ENCODE measurements at places on chromosomes 1 and 21.

- DNase-seq: no peak
These were observed 71.8 kb downstream of the PBX1 start for GRCh38 chr1:164630626-164631396.

- no peak for DNase-seq
These were observed 15.7 kb downstream of the MATN1 start for GRCh38 chr1:30707412-30708360.

DNA sequence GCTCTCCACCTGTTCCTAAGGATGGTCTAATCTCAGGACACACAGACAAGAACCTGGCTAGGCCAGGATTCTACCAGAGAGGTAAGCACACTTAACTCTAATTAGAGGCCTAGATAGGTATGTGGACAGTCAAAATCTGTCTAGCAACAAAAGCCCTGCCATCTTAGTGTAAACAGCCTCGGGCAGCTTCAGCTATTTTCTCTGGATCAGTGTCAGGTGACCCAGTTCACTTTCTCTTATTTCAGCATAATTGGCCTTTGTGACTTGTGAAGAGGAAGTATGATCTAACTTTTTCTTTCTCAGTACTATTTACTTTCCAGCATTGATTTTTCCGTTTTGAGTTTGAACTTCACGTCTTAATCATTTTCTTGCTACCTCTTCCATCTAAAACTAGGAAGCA, 217.7 kb downstream of the CRB1 start:
- DNase-seq: no peak

DNA sequence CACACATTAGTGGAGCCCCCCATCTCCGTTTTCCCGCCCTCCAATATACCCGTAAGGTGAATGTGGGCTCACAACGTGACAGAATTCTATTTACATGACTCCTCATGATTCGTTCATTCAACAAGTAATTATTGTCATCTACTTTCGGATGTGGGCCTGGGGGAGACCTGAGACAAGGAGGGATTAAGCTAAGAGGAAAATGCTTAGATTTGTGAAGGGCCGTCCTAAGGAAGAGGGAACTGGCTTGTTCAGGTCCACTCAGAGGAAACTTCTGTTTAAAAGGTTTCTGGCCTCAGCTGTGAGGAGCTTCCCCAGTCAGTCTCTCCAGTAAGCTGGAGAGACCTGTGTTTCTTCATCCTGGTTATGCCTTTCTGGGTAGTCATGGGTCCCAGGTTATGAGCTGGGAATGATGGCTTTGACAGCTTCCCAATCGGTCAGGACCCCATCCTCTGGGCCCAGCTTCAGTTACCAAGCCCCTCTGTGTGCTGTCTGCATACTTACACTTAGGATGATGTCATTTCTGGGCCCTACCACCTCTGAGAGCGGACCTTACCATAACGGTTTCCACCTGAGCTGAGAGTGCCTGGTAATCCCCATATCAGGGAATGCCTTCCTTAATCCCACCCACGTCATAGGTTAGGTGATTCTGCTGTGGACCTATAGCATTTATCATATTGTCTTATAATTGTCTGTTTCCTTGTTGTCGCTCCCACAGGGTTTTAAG, 687 bp upstream of the ERI3 start:
- DNase-seq: no peak

DNA sequence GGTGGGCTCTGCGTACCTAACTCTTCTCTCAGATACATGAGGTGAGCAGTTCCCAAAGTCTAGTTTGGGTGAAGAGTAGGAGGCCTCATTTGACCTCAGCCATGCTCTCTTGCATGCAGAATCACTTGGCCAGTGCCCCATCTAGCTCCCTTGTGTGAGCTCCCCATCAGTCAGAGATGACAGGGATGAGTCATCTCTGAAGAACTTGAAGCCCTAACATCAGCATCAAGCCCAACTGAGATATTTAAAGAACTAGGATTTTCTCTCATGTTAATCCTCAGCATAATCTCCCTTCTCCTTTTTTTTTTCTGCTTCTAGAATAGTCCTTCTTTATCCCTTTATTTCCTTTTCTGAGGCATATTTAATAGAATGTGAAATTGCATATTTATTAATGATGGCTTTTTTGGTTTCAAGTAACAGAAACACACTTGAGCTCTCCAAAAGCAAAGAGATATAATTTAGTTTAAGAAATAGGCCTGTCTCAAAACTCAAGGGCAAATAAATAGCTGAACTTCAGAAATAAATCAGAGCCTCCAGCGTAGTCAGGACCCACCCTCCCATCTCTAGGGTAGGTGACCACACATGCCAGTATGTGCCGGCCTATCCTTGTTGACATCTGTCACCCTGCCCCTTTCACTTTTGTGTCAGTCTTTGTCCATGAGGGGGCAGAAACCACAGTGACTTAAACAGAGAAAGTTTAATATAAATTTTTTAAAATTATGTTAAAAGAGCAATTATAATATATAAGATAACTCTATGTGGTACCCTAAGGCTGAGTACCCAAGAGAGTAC, 112.3 kb downstream of the TSEN15 start:
- DNase-seq: no peak

GRCh38 chr1:156148216-156148615, 5.2 kb upstream of the SEMA4A start:
- DNase-seq: no peak

- DNase-seq: no peak
These were observed 41.7 kb upstream of the SOX13 start for GRCh38 chr1:204031098-204031710.

DNA sequence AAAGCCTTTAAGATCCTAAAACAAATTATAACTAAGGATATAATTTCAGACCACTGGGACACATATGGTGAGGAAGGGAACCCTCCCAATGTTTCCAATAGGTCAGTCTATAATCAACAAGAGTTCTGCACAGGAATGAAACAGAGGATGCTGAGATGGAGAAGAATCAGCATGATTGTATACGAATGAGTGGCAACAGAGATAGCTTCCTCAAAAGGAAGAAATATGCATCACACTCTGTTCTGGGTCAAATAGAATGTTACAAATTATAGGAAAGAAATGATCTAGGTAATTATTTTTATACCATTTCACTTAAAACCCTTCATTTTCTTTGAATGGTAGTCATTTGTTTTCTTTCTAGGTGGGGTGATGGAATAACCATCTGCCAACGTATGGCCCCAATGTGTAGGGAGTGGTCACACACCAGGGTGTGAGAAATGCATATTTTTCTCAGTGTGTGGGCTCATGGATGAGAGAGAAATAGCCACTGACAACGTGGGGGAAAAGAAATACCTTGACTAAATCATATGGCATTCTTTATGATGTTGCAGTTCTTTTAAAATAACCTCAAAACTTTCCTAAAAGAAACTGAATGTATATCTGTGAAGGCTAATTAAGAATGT, 104.6 kb upstream of the IVNS1ABP start:
- no peak for DNase-seq

- no peak for DNase-seq
These were observed 735 bp upstream of the BRINP3 start for GRCh38 chr1:190478149-190479049.

DNA sequence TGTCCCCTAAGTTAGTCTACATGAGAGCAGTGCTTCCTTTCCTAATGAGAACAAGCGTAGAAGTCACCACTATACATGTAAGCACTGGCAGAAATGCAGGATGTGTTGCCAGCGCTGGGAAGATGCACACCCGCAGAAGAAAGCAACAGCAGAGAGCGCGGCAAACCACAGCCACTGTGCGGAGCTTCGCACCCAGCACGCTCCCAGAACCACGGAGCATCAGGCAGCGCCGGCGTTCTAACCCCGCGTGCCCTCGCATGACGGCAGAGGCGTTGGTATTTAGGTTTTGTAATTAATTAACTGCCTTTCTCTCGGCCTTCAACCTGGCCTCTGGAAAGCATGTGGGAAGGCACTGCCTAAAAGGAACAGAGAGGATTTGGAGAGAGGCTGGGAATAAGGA, 69.1 kb downstream of the OLIG1 start:
- DNase-seq: no peak

DNA sequence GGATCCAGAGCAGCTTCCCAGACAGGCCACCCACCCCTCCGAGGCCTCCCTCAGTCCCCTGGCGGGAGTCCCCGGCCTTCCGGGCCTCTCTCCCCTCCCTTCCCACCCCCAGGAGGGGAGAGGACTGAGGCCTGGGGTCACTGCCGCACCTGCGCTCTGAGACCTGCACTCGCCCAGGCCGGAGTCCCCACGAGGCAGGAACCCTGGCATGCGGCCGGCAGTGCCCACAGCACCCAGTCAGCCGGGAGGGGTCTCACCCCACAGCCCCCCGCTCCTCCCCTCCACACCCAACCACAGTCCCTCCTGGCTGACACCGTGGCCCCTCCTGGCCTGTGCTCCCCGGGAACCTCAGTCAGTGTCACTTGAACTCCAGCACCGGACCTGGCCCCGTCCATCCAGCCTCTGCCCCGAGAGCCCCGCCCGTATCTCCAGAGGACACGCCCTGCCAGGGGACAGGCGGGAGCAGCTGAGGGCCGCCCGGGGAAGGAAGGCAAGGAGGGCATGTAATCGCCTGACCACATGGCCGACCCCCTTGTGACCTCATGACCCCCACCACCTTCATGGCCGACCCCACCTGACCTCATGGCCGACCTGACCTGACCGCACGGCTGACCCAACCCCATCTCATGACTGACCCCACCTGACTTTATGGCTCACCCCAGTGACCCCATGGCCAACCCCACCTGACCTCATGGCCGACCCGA, 28.7 kb upstream of the TTLL10 start:
- no peak for DNase-seq

DNA sequence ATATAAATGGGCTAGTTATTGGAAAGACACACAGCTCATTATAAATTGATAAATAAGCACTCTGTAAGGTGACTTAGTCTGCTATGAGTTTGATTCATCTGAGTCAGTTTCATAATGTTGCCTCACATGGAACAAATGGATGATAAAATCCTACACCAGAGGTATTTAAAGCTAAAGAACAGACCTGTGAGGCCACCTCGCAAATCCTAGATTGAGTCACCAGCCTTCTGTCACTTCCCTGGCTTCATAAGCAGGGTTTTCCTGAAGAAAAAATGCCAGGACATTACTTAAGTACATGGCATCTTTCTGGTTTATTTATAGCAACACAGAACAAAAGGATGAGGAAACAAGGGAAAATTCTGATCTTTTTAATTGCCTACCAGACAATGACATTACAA, 18.4 kb downstream of the CD2 start:
- no peak for DNase-seq

DNA sequence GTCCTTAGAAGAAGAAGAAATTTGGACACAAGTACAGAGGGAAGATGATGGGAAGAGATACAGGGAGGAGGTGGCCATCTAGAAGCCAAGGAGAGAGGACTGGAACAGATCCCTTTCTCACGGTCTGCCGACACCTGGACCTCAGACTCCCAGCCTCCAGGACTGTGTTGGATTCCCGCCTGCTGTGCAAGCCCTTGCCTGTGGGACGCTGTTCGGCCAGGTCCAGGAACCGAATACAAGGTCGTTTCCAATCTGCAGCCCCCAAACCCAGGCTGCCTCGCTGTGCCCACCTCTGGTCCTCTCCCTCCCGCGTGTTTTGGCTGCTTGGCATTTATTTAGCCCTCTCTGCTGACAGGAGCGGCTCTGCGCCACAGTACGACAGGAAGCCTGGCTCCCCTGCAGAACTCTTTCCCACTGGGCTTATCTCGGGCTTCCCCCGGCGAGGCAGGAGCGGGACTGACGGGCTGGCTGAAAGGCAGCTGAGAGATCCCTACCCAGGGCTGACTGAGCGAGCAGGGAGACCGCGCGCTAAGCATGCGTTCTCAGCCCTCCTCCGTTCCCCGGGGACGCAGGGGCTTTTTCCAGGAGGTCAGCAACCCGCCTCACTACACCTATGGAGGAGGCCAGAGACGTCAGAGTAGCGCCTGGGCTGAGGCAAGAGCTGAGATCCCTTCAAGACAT, 238.4 kb downstream of the TNR start:
- DNase-seq: no peak

- no peak for DNase-seq
These were observed 66.6 kb downstream of the DIRAS3 start for GRCh38 chr1:67983867-67984266.

GRCh38 chr1:27057389-27057788, 44.7 kb upstream of the TENT5B start:
- DNase-seq: no peak

DNA sequence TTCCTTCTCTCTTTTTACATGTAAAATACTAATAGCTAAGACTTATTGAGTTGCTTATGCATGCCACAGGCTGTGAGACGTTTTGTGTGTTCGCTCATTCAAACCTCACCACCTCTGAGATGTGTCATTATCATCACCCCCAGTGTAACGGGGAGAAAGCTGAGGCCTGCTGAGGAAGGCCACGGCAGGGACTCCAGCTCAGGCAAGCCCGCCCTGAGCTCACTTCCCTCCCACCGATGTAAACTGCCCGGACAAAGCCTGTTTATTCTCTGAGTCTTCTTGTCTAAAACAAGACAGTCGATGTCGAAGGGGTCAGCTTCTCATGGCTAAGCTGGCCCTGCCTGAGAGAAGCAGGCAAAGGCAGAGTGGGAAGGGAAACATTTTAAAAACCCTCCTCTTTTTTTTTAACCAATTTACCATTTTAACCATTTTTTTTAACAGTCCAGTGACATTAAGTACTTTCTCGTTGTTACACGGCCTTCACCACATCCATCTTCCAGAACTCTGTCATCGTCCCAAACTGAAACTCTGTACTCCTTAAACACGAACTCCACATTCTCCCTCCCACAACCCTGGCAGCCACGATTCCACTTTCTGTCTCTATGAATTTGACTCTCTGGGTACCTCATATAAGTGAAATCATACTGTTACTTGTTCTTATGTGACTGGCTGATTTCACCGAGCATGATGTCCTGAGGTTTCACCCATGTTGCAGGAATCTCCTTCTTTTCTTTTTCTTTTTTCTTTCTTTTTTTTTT, 204.8 kb upstream of the GALNT2 start:
- DNase-seq: no peak

GRCh38 chr1:43327549-43328292, 9.9 kb upstream of the MPL start:
- no peak for DNase-seq

GRCh38 chr1:155051777-155052398, 772 bp downstream of the ADAM15 start:
- DNase-seq: no peak

GRCh38 chr1:56052041-56052440, 527.3 kb downstream of the PLPP3 start:
- DNase-seq: no peak

DNA sequence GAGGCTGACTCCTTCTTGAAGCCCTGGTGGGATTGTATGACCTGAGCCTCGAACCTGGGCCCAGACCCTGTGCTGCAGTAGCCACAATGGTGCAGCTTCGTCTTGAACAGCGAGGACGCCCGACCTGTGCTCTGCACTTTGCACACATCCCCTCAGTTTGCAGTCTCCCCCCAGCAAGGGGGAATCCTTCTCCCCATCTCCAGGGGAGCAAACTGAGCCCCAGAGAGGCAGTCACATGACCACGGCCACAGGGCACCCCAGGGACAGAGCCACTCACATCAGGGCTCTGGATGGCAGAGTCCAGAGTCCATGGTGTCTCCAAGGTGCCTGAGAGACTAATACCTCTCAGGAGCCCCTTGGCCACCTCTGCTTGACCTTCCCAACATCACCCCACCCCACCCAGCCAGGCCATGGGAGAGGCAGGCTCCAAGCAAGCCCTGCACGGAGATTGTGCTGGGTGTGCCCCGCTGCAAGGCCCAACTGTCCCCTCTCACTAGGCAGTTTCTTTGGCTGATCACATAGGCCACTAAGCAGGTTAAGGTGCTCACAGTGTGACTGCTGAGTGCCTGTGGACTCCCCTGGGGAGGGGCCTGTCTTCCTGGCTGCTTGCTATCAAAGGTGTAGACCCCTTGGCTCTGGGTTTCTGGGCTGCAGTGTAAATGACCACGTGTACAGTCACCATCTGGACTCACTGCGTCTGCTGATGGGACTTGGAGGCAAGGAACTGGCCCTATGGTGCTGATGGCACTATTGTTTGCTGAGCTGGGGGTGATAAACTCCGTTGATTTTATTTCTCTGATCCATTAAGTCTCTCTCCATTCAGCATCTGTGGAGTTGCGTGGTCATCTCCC, 398.1 kb downstream of the MATN1 start:
- DNase-seq: no peak

All from activated gamma-delta T cell (primary cell).